ENCODE measurements at places on chromosomes 12 and 14.

DNA sequence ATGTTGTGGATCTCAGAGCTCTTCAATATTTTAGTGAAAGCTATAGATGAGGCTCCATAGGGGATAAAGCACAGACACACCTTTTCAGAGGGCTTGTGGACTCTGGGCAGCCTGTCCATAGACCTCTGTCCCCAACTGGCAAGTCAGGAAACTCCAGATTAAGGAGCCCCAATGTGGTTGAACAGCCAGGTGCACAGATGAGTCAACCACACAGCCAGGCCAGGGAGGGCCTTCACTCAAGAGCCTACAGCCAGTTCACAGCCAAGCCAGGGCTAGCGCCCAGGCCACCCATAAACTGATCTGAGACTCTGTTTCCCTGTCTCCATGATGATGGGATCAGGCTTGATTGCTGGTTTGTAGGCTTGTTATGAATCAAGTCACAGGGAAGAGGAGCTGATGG, 1.0 kb upstream of the BDKRB2 start:
- DNase-seq, result no peak

DNA sequence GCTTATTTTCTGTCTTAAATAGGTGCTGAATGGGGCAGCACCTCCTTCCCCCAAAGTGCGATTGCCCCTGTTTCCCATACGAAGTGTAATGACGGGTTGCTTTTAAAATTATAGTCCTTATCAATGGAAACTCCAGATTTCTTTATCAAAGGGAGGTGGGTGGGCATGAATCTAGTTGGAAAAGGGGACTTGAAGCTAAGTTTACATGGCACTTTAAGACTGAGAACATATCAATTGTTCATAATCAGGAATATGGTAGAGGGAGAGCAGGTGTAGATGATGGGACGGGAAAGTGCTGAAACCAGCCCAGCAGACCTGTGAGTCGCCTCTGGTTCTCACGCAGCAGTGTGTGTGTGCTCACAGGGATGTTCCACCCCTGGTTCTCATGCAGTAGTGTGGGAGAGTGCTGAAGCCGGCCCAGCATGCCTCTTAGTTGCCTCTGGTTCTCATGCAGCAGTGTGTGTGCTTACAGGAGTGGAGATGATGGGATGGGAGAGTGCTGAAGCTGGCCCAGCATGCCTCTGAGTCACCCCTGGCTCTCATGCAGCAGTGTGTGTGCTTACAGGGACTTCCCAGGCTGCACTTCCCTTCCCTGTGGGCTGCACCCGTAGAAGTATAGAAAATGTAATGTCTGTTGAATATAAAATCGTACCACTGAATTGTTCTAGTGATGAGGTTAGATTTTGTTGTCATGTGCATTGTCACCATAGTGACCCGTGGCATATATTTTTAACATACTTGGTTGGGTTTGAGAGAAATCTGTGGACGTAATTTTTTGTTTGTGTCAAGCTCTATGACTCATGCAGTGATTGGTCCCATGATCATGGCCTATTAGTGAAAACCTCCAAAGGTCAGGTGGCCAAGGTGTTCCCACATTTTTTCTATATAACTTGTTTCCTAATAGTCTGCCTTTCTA, 51.6 kb downstream of the GPATCH2L start:
- DNase-seq, result no peak

DNA sequence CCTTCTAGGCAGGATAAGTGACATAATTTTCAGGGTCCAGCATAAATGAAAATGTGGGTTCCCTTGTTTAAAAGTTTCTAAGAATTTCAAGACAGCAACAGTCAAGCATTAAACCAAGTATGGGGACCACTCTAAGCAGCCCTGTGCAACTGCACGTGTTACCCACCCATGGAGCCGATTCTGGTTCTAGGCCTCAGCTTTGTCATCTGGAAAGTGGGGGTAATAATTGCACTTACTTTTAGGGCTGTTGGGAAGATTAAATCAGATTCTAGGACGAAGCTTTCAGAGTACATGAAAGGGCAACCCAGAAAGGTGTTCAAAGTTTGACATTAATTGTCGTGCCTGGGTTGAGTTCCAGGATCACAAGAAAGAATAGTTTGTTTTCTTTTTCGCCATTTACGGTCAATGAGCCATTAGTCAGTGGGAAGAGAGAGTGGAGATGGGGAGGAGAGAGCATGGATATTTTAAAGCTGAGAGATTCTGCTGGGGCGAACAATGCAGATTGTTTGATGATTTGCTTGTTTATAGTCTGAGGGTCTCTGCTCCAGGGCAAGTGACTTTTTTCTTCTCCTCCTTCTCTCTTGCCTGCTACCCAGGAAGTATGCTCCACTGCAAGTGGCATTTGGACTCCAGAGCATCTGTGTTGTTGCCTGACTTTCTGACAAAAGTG, 10.7 kb upstream of the PPFIBP1 start:
- no peak for DNase-seq

GRCh38 chr14:39621223-39621622, 189.0 kb upstream of the FBXO33 start:
- DNase-seq, result no peak

DNA sequence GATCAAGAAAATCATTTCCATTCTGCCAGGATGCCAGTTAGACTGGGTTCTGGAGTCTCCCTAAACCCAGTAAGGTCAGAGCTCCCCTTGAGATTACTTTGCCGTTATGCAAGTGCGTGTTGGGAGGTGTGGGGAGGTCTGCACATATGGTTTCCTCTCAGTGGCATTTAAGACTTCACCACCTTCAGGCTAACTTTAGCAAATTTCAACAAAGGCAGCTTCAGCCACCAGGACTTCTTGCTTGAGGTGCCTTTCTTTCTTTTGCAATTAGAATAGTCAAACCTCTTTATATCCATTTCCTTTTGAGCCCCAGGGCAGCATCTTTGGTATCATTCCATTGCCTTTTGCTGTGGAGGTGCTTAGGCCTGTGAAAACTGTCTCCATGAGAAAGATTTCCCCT, 117.2 kb upstream of the CCND2 start:
- DNase-seq, result no peak

DNA sequence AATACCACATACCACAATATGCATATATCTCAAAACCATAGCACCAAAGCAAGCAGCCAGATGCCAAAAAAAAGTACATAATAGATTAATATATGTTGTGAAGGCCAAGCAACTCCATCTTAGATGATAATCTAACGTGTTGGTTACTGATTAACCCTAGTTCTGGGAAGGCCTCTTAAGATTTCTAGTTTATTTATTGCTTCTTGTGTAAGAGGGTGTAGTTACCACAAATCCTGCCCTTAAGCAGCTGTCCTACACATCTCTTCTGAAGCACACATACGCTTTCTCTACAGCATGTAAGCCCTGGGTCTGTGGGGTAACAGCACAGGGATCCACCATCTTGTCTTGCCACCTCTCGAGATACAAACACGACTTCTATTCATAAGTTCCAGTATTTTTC, 236.8 kb upstream of the AVPR1A start:
- DNase-seq, result no peak

- no peak for DNase-seq
These were observed 22.3 kb downstream of the FAM234B start for GRCh38 chr12:13066459-13066858.

DNA sequence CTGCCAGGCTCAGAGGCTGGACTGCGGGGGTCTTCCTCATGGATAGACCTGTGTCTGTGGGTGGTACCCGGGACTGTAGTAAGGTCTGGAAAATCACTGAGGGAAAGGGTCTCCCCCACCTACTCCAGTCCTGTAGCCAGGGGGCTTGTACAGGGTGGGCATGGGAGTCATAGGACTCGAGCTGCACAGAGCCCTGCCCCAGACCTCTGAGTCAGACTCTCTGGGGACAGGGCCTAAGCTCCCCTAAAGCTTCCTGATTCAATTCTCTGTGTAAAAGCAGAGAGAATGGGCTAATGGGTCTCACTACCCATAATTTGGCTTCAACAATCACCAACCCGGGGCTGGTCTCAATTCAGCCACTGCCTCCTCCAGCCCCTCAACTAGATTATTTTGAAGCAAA, 27.0 kb downstream of the LRTM2 start:
- no peak for DNase-seq

DNA sequence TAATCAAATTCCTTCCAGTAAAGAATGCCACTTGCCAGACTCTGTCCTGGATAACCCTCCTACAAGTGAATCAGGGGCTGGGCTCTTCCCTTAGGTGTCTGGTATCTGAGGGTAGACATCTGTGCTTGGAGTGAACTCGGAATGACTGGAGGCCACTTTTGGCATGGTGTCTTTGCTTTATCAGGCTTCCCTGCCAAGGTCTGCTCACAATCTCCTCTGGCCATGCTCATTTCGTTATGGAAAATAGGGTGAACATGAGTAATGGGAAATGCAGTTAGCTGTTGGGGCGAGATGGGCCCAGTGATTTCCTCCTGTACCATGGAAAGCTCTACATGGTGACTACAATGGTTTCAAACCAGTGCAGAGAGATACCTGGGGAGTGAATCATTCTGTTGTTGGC, 212.9 kb downstream of the NRXN3 start:
- DNase-seq, result no peak

DNA sequence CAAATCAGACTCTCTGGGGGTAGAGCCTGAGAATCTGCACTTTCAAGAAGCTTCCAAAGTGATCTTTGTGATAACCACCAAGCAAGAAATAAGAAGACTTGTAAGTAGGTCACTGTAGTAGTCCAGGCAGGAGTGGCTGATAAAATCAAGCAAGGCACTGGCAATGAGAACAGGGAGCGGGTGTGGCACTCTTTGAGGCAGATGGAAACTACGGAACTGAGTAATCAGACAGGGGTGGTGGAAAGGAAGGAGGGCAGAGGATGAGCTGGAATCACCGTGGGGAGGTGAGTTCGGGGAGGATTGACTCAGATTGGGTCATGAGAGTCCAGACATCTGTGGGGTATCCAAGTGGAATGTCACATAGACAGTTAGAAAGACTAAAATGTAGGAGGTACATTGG, 44.4 kb upstream of the PLXNC1 start:
- DNase-seq, result no peak

DNA sequence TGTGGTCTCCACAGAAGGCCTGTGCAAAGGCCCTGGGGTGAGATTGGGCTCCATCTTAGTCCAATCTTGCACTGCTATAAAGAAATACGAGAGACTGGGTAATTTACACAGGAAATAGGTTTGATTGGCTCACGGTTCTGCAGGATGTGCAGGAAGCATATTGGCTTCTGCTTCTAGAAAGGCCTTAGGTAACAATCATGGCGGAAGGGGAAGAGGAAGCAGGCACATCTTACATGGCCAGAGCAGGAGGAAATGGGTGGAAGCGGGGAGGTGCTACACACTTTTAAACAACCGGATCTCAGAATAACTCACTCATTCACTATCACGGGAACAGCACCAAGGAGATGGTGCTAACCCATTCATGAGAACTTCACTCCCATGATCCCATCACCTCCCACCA, 55.4 kb downstream of the FAR2 start:
- DNase-seq, result no peak

GRCh38 chr14:34502001-34502400, 37.5 kb downstream of the EAPP start:
- no peak for DNase-seq

- DNase-seq, result no peak
These were observed 83.1 kb downstream of the DUSP6 start for GRCh38 chr12:89269174-89269573.

- DNase-seq, result no peak
These were observed 7.3 kb downstream of the STXBP6 start for GRCh38 chr14:25042362-25043299.

GRCh38 chr14:78479127-78479780, 309.1 kb downstream of the NRXN3 start:
- DNase-seq, result no peak

DNA sequence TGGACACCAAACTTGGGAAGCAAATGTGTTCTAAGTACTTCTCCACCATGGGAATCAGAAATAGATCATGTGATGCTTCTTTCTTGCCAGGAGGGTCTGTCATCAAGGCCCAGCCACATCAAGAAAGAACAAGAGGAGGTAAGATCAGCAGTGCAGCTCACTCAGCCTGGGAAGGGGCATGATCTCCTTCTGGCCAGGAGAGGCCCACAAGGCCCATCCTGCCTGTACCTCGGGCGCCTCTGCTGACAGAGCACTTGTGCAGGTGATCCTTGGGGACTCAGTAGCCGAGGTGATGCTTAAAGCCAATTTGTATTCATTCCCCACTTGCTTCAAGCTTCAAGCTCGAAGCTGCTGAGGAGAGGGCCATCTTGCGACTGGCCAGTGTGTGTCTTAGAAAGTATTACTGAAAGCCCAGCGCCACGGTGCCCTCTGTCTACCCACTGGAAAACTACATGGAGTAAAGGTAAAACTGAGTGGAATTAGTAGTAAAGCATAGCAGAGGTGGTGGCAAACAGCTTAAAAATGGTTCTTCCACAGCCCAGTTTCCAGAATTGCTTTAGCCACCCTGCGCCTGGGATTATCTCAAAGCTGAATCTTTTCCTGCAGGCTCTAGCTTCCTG, 26.2 kb downstream of the RTRAF start:
- peak; percentile 10 for DNase-seq

DNA sequence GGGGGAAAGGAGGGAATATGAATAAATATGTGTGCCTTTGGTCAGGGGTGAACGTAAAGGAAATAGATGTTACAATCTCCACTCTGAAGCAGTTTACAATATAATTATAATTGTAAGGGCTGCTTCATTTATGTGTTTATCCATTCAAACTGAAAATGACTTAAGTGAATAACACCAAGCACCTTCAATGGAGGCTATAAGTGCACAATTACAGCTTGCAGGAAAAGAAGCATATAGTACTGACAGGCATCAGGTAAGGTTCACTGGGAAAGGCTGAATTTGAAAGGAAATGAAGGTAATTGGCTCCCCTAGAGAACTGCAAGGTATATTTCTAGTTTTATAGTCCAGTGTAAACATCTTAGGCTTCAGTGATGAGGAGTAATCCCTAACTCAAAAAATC, 192.7 kb downstream of the STXBP6 start:
- DNase-seq, result no peak

GRCh38 chr12:41992022-41992421, 152.7 kb downstream of the GXYLT1 start:
- DNase-seq, result no peak

- DNase-seq, result no peak
These were observed 47.7 kb downstream of the SPRING1 start for GRCh38 chr12:116689979-116690744.

DNA sequence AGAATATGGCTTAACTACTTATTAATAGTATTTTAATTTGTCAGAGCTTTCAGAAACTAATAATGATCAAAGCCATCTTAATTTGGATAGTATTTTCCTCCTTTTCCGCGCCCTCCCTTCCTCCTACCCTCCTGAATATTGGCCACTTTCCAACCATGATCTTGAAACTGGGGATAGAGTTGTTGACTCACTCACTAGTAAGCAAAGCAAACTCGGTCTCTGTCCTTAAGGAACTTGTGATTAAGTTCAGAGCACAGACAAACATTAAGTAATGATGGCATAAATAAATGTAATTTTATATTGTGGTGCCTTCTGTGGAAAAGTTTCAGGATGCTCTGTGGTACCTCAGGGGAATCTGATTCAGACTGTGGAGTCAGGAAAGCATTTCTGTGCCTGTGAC, 75.7 kb downstream of the LRRK2 start:
- no peak for DNase-seq
